GM23248 (cell line): ENCODE measurements at places on chromosomes 1 and 21.

- peak; percentile 100 for DNase-seq
Measured at GRCh38 chr1:165597883-165598675, 33.0 kb upstream of the MGST3 start.

GRCh38 chr1:188590641-188591040, 1761.9 kb downstream of the PLA2G4A start:
- DNase-seq = no peak

GRCh38 chr1:200336101-200336845, 73.6 kb downstream of the ZNF281 start:
- DNase-seq = peak; percentile 72

- no peak for DNase-seq
Measured at GRCh38 chr1:93925206-93925605, 16.0 kb upstream of the GCLM start.

DNA sequence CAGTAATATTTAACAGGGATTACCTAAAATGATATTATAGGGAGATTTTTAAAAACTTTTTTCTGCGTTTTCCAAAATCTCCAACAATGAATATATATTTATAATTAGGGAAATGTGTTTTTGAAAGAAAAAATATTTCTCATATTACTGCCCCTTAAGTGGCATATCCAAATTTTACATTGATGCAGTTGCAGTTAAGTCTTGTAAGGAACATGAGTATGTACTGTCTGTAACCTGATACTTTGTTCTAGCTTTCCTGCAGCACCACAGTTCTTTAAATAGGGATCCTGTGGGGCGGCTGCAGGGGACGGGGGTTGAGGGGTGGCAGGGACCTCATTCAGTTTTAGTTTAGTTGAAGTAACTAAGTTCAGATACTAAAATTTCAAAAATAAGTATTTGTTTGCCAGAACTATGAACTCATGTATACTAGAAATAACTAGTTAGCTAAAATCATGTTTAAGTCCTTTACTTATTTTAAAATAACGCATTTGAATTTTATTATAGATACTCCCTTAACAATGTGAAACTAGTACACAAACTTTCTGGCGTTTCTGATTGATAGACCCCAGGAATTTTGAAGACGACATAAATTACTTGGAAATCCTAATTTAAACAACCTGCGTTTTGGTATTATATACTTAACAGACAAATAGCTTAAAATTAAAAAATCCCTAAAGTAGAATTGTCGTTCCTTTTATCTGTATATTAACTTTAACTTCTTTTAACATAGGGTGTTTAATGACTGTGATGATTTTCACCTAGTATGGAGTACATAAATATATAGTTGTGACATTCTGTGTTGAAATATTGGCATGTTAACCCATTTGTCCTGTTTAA, 639 bp upstream of the DNAJB4 start:
- peak; percentile 81 for DNase-seq
